Right forelimb (tissue), 1 donor: ENCODE measurements at places on chromosomes 13 and 19.
A peak's percentile ranks its signal among the peaks of the same experiment; 100 is the strongest.

DNA sequence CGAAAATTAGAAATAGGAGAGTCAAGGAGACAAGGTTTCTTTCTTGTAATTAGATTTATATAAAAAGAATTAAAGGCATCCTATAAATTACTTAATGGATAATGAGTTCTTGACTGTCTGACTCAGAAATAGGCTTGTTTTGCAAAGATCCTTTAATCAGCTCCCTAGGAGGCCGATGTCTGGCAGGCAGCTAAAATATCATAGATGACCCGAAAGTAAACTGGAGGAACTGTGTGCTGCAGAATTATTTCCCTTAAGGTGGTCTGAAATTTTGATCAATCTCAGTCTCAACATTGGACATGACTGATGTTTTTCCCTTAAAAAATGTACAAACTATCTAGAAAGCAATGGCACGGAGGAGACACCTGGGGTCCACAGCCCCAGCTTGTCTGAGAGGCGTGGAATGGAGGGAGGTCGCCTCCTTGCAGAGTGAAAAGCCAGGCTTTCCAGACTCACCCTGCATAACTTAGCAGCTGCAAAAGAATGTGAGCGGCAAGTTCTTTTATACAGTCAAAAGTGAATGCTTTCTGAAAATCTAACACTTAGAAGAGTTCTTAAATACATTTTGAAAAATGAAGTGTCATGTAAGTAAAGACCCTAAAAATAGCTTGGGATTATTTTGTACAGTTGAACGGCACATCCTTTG, 44.8 kb downstream of the MBNL2 start:
- no peak for DNase-seq

DNA sequence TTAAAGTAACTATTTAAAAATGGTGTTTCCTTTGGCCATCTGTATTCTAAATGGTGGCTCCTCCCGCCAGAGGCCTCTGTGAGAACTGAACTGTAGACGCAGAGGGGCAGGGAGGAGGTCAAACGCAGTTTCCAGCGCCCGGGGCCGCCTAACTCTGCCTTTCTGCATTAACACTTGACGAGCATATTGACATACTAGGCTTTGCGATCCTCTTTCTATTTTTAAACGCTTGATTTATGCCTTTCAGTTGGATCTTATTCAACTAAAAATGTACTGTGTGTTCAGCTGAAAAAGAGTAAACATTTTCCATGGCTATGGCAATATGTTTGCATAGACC, 74.7 kb downstream of the SPACA7 start:
- no peak for DNase-seq

DNA sequence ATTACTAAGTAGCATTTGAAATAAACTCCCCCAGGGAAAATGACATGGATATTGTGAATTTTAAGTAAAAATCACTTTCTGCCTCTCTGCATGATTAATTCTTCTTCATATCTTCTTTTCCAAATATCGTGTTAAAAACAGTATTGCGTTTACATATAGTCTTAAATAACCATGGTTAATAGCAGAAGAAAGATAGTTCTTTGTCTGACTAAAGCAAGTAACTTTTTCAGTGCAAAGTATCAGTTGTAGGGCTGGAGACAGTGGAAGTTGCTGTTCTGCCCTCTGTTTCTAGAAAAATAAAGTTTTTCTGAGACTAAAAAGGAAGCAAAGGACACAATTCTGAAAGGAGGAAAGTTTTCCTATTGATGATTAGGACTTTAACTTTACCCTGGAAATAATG, 330.2 kb downstream of the NDFIP2 start:
- DNase-seq, result no peak

GRCh38 chr13:31427151-31428100, 227.7 kb downstream of the B3GLCT start:
- no peak for DNase-seq

DNA sequence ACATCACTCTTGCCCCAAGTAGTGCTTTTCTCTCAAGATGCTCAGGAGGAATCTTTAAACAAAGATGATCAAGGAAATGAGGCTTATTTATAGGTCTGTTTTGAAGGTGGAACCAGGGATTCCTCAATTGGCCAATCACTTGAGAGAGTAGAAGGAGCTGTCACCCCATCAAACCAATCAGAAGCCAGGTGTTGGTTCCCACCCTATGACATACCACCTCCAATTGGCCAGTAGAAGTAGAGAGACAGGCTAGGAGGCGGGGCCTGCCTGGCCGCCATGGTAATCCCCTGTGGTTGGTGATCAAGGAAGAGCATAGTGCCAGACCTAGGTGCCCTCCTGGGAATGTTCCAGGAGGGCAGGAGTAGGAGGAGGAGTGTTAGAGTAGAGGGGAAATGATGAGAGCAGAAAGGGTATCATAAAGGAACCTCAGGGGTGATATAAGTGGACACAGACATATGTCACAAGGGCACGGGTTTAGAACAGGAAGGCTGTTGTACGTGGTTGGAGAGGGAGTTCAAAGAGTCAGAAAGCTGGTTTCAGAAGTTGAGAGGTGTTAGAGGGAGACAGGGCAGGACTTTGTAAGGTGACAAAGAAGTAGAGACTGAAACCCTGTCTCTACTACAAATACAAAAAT, 10.5 kb downstream of the PMIS2 start:
- DNase-seq, result no peak

DNA sequence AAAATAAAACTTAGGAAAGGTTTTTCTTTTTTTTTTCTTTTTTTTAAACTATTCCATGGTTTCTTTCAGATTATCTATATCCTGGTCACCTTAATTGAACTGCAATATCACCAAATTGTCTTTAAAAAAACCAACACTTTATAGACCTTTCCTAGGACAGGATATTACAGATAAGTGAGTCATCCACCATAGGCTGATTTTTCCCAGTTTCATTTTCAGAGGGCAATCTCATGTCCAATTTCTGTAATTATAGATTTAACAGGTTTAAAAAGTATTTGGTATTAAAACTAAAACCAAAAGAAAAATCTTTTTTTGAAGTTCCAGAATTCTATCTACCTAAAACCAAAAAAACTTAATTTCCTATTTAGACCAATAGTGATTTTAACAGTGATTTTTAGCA, 13.2 kb downstream of the SPART start:
- no peak for DNase-seq

DNA sequence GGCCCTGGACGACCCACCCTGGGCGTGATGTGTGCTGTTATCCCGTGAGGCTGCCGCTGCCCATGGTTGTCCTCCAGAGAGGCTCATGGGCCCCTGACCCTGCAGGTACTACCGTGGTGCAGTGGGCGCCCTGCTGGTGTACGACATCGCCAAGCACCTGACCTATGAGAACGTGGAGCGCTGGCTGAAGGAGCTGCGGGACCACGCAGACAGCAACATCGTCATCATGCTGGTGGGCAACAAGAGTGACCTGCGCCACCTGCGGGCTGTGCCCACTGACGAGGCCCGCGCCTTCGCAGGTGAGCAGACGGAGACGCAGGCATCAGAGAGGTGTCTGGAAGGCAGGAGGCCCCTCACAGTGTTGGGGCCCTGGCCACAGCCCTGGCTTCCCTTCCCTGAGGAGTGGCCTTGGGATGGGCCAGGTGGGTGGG, 11.1 kb upstream of the MARCHF2 start:
- no peak for DNase-seq

- no peak for DNase-seq
Observed at GRCh38 chr13:90448466-90449037, 898.9 kb upstream of the MIR17HG start.

DNA sequence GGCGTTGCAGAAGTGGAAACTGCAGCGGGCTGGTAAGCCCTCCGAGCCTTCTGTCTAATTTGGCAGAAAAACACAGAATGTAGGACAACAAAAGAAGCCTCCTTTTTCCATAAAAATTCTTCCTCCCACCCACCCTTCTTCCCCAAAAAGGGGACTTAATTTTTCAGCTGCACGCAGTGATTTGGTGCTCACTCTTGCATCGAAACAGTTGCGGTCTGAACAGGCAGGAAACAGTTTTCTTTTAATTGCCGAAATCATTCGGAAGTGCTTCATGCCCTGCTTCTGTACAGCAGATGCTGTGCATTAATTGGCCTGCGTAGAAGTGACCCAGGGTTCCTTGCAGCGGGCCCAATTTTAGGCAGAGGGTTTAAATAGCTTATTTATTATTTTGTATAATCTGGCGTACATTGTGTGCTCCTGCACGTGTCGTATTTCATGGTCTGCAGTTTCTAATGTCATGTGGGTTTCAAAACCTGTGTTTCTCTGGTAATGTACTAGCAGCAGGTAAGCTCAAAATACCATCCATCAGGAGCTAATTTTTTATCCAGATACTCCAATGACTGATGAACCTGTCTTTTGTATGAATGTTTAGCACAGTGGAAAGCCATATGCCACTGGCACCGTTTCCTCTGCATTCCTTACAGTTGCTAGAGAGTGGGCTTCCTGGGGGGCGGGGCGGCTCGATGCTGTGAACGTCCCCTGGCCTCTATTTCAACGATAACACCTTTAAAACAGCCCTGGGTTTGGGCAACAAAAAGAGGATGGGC, 66.6 kb downstream of the GGACT start:
- peak; percentile 23 for DNase-seq

DNA sequence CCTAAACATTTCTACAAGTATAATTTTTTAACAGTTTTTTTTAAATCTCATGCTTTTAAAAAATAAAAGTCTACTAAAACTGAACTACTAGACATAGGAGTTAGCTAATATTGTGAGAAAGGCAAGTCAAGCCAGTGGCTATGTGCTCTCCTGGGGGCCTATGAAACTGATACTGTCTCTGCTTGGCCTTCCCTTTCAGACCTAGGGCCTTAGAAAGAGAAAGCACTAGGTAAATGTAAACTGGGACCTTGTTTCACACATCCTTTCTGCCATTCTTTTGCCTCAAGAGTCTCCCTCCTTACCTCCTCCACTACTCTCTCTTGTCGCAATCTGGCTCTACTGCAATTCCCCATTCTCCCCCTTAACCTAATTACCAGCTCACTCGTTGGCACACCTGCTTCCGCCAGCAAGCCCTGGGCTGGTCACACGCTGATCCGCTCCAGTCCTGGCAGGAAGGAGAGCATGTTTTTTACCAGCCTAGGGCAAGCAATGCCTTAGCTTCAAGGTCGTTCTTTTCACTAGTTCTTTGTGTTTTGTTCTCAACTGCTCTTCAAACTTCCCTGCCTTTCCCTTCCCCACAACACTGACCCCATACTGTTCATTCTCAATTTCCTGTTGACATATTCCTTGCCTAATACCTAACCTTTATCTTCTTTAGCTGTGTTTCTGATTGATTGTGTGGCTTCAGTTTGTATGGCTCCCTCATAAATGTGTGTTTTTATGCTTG, 23.1 kb downstream of the TBC1D4 start:
- no peak for DNase-seq

DNA sequence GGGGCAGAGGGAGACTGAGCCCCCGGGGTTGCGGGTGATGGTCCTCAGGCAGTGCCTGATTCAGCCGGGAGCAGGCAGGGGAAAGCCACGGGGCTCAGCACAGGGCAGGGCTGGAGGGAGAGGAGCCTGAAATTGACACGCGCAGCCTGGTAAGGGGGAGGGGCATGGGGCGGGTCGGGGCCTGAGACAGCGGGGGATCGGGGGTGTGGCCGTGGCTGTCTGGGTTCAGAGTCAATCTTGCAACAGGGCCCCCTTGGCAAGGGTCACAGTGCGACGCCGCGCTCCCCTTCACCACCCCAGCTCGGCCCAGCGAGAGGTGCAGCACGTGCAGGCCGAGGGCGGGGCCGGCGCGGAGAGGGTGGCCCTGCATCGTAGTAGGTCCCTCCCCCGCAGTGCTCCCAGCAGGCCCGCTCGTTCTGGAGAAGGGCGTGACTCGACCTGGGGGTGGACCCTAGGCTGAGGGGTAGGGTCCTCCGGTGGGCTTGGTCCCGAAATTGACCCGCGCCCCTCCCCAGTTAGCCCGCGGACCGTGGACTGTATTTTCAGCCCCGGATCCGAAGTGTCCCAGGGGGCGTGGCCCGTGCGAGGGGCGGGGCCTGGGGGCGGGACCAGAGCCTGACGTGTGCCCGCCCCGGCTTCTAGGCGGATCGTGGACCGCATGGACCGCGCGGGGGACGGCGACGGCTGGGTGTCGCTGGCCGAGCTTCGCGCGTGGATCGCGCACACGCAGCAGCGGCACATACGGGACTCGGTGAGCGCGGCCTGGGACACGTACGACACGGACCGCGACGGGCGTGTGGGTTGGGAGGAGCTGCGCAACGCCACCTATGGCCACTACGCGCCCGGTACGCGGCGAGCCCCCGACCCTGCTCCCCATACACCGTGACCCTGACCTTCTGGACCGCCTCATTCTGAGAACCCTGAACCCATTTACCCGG, 6.0 kb downstream of the RCN3 start:
- DNase-seq, result peak; percentile 85

- no peak for DNase-seq
Observed at GRCh38 chr13:42688821-42689220, 92.6 kb upstream of the FAM216B start.

DNA sequence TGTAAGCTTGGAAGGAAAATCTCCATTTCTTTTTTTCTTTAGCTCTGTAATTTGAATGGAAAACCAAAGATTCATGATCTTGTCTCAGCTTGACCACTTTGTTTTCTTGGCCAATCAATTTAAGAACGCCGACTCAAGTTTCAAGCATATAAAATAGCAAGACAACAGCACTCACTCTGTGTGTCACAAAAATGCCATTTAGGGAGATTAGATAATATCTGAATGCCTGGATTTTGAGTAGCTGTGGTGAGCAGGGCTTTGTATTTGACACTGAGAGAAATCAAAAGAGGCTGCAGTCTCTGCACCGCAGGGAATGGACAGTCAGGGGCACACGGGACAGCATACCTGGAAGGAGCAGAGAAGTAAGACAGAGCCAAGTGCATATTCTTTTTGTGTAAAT, 209.5 kb upstream of the SLC10A2 start:
- no peak for DNase-seq

DNA sequence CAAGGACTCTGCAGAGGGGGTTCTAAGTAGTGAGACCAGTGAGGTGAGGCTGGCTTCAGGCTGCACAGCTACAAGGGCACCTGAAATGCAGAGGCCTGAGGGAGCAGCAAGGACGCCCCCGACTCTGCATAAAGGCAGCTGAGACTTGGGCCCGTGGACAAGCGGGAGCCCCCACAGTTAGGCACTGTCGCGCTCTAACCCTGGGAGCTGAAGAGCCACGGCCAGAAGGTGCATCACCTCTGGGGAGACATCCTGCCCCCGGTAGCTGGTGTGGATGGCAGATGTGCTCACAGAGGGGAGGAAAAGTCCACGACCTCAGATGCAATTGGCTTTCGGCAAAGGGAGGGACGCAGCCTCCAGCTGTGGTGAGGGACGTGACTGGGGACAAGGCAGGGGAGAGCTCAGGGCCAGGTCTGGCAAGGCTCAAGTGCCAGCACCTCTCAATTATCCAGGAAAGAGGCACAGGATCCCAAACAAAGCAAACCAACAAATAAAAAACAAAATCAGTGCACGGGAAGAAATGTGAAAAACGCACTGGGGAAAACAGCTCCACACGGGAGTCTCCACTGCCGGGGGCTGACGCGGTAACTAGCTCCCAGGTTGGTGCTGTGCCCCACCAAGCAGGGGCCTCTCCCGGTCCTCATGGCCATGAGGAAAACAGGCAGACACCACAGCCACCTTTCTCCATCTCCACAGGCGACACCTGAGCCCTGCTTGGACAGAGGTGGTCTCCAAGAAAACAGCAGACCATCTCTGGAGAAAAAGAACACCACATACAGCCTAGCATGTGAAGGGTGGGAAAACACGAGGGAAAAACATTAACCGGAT, 23.0 kb upstream of the PLPP2 start:
- no peak for DNase-seq
